ENCODE measurements at places on chromosomes 7 and 10. TPM values are rescaled to one million over a fixed set of nuclear protein-coding genes. Genes with fewer than 3 reads are reported as not detected.
A peak's percentile ranks its signal among the peaks of the same experiment; 100 is the strongest.

CEP55 gene
- 47.8 TPM for total RNA-seq

- ATAC-seq, result no peak
Observed at GRCh38 chr7:143069912-143070500, 17.9 kb downstream of the OR6V1 start.

BLNK gene
- total RNA-seq, result not detected

DNA sequence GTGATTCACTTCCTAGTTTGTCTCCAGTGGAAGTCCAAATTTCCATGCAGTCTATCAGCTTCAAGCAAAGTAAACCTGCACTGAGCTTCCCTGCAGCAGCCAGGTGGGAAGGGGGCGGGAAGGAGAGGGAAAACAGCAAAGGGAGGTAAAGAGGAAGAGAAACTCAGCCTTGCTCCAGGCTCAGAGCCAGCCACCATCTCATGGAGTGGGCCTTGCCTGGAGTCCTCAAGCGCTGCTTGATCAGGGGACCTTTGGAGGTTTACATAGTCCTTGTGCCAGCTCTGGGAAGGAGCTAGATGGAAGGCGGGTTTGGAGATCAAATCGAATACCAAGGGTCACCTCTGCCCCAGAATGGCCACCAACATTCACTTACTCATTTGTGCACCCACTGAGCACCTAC is 7.4 kb downstream of the CRTAC1 start:
- ATAC-seq, result no peak

GRCh38 chr7:108239501-108240225 is 109.5 kb upstream of the LAMB4 start:
- ATAC-seq, result no peak

DNA sequence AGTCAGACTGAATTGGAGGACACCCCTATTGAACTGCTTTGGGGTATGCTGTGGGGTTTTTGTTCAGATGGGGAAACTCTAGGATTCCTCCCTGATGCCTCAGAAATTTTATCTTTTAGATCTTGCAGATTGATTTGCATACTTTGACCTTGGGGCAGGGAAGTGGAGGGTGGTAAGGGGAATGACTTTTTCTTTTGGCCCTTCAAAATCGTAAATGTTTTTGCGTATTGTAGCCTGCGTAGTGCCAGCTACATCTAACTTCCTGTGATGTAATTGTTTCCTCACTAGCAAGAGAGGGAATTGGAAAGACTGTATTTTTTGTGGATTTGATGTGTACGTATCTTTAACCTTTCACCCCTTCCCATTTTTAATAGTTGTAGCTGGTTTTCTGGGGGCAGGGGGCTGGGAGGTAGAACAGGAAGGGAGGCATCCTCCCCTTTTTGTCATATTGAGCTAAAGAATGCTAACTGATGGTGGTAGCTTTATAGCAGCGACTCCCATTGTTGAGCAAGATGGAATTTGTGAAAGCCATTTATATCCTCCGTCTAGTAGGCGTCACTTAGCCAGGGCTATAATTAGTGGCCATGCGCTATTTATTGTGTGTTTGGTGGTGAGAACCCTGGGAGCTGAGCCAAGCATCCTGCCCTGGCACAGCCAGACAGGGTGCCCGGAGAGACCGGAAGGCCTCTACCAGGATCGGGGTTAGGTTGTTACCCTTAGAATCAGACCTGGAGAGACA is 11.3 kb downstream of the DUSP5 start:
- ATAC-seq, result no peak

DNA sequence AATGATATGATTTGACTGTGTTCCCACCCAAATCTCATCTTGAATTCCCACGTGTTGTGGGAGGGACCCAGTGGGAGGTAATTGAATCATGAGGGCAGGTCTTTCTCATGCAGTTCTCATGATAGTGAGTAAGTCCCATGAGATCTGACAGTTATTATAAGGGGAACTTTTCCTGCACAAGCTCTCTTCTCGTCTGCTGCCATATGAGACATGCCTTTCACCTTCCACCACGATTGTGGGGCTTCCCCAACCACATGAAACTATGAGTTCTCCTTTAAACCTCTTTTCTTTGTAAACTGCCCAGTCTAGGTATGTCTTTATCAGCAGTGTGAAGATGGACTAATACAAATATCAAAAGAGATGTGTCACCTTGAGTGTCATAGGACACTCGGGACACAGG is 502.7 kb upstream of the PODXL start:
- ATAC-seq, result peak; percentile 74

MRLN gene
- total RNA-seq, result not detected

CC2D2B gene
- total RNA-seq, result 0.24 TPM
